Renal pelvis (tissue), 12 donors: ENCODE measurements at places on chromosomes 12 and 14. TPM values are rescaled to one million over a fixed set of nuclear protein-coding genes. Genes with fewer than 3 reads are reported as not detected.

DNA sequence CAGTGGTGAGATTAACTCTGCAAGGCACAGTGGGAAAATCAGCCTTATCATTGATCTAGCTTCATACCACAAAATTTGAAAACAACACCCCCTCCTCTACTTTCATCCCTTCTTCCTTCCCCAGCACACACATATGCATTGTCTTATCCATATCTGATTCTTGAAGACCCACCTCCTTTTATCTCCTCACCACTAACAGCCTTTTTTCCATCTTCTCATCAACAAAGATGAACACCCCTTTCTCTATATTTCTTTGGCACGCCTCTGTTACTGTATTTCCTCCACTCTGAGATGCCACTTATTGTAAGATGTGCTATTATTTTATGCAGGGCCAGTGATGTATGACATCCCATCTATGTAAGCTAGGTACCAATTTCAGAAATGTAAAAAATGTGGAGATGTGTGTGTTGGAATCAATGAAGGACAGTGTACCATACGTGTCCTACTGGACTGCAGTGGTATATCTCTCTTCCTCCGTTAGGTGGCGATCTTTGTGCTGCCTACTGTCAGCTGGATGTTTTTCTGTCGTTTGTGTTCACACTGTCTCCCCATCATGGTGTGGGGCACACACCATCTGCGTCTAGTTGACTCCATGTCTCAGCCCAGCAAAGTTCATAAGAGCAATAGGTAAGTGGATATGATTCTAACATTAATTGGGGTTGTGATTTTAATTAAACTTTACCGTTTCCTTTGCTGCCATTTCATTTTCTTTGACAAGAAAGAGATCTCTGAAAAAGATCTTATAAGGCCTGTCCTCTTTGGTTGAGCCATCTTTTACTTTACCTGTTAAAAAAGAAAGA lies 24.0 kb downstream of the CCDC38 start:
- DNase-seq: no peak

GRCh38 chr14:49947506-49947905 lies 54.6 kb downstream of the ARF6 start:
- DNase-seq: no peak

Gene ALDH1L2
- 1.2 TPM for polyA plus RNA-seq

Gene GPRC5D
- 1.3 TPM for polyA plus RNA-seq

DNA sequence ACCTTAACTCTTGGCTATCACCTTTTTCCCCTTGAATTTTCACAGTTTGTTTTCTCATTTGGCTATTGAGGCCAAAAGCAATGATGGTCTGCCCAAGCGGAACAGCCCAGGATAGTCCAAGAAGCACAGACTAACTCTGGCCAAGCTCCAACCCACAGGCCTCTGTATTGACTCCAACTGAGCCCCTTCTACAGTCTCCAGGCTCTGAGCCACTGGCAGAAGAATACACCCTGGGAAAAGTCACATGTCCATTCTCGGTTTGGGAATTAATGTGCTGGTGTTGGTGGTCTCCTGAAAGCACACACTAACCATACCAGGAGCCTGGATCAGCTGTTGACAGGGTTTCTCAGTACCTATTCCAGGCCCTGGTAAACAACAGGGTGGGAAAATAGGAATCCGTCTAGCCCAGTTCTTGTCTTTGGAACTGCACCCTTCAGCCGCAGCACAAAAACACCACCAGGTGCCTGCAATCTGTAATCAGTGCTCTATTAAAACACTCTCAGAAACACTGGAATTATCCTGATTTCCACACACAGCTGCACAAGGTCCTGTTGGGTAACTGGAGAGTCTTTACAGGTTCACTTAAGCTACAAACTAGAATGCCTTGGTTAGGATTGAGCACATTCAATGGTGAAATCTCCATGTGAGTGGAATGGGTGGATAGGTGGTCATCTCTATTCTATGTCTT lies 63.6 kb downstream of the STXBP6 start:
- no peak for DNase-seq

Gene TAS2R43
- 0.33 TPM for polyA plus RNA-seq

- no peak for DNase-seq
Observed at GRCh38 chr14:73610687-73611086, 1.6 kb upstream of the ACOT6 start.

GRCh38 chr14:88870777-88871176 lies 46.3 kb downstream of the TTC8 start:
- no peak for DNase-seq

Gene FOXN4
- polyA plus RNA-seq: 2.7 TPM

DNA sequence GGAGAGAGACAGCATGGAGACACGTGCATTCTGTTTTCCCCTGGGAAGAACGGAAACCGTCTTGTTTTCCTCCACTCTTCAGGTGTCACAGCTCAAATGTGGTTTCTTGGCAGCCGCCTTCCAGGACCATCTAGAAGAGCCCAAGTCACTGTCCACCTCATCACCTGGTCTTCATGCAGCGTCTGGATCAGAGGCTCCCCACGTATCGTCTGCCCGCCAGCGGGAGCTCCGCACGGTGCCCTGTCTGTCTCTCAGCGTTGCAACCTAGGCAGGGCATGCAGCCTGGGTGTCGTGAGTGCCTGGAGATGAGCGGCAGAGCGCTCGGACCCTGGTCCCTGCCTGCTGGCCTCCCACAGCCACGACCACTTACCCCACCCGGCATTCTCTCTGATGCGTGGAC lies 117.5 kb downstream of the PIWIL1 start:
- DNase-seq: no peak

DNA sequence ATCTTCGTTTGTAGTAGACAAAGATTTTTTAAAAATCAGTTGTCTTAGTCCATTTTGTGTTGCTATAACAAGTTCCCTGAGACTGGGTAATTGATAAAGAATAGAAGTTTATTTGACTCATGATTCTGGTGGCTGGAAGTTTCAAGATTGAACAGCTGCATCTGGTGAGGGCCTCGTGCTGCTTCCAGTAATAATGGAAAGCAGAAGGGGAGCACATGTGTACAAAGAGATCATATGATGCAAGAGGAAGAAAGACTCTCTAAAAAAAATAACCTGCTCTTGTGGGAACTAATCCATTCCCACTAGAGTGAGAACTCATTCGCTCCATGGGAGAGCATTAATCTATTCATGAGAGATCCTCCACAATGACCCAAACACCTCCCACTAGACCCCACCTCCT lies 24.8 kb downstream of the MUCL1 start:
- DNase-seq: no peak

Gene NOS1
- 0.71 TPM for polyA plus RNA-seq

Gene CLEC4D
- polyA plus RNA-seq: 0.70 TPM

DNA sequence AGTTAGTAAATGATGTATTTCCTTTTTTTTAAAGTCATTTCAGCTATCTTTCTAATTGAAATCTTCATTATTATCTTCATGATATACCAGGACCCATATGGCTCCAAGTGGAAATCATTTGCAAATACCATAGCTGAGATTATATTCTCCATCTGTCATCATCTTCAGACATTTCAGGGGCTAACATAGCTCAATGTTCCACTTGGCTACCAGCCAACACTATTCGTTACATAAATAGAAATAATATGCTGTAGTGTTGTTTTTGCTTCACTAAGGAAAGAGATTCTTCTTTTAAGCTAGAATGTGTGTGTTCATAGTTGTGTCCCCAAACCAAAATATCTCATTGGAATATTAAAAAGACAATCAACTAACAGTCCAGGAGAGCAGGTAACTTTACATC lies 225.1 kb downstream of the DIO2 start:
- no peak for DNase-seq

Gene RERG
- polyA plus RNA-seq: 31.1 TPM

Gene IGFBP6
- polyA plus RNA-seq: 17.6 TPM

DNA sequence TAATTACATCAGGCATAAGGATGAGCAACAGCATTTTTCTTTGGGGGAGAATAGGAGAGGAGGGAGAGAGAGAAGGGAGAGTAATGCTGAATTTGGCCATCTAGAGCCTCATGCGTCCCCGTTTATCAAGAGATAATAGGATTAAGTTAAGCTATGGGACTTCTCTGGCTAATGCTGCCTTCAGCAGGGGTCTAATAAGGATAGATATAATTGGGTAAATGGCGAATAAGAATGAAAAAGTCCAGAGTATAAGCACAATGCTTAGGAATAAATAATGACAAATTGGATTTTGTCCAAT lies 470.0 kb downstream of the EGLN3 start:
- no peak for DNase-seq

- no peak for DNase-seq
Observed at GRCh38 chr12:102800565-102800964, 116.5 kb downstream of the PAH start.

Gene PRB2
- polyA plus RNA-seq: not detected

Gene FAM186B
- 0.93 TPM for polyA plus RNA-seq

Gene DPPA3
- polyA plus RNA-seq: not detected

Gene LHX5
- polyA plus RNA-seq: not detected

Gene DAD1
- polyA plus RNA-seq: 251 TPM

- DNase-seq: no peak
Observed at GRCh38 chr12:106492857-106493256, 89.9 kb upstream of the RFX4 start.

Gene VRTN
- polyA plus RNA-seq: not detected

DNA sequence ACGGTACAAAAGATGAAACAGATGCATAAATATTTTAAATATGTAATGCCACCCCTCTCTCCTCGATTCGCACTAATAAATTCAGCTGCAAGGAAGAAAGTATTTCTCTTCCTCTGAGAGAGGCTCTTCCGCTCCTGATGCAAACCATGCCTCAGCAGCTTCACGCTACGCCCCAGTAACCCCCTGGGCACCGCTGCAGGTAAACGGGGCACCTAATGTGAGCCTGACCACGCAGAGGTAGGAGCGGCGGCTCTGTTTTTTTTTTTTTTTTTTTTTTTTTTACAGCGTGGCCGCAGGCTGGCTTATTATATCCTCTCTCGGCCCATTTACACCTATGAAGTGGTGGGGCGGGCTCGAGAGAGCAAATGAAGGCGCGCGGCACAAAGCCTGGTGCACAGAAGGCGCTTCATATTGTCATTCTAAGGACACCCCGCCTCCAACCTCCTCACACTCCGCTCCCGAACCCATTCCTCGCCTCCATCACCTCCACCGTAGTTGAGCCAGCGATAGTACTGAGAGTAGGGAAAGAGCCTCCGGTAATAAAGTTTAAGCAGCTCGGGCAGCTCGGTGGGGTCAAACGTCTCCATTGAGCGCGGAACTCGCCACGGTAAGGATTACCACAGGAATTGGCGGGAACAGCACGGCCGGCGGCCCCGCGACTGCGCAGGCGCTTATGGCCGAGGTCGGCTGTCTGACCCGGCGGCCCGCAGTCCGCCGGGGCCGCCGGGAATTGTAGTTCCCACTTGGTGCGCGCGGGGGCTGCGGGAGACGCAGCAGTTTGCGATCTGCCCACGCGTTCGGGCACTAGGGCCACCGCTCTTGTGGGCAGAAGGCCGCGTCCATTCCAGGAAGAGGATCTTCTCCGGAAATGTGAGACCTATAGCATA lies at the start of gene PRIM1:
TSS of gene PRIM1 (minus strand) at position 612 of the 887 bp plus-strand sequence. CDS start at position 587, 25 bp downstream.
- peak; percentile 77 for DNase-seq

DNA sequence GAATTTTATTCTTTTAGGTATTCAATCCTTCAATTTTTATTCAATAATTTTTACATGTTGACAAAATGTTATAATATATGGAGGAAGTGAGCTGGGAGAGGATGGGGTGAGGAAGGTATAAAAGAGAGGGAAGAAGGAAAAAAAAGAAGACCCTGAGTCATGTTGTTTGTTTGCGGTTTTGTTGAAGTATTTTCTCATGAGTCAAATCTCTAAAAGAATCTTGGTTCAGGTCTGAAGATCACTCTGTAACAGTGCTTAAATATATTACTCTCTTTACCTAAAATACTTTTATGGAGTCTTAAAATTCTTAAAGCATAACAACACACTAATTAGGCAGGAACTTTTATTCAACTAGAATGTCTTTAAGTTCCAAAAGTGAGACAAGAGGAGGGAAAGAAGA lies 489.6 kb upstream of the GARIN6 start:
- no peak for DNase-seq

Gene ZNF891
- polyA plus RNA-seq: 8.6 TPM

Gene DCAF4
- 16.6 TPM for polyA plus RNA-seq

Gene EMP1
- polyA plus RNA-seq: 99.3 TPM

- DNase-seq: no peak
Observed at GRCh38 chr14:64730061-64730440, 25.8 kb downstream of the PLEKHG3 start.

DNA sequence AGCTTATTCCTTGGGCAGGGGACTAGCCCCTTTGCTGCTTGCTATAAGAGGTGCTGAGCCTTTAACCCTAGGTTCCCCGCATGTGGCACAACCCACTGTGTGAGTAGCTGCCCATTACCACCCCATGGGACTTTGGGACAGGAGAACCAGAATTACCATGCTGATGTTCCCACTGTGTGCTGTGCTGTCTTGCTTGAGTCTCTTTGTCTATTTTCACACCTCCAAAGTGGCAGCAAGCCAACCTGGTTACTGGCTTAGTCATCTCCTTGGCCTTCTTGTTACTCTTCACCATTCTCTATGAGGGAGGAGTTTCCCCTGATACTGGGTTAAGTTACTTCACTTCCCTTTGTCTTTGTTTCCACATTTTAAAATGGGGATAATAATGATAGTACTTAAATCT lies 73.4 kb upstream of the ETV6 start:
- DNase-seq: no peak

Gene CDKN3
- 20.3 TPM for polyA plus RNA-seq

GRCh38 chr14:100539003-100539660 lies 48.1 kb downstream of the BEGAIN start:
- DNase-seq: no peak

GRCh38 chr14:65187421-65188049 lies 85.2 kb upstream of the MAX start:
- DNase-seq: no peak

DNA sequence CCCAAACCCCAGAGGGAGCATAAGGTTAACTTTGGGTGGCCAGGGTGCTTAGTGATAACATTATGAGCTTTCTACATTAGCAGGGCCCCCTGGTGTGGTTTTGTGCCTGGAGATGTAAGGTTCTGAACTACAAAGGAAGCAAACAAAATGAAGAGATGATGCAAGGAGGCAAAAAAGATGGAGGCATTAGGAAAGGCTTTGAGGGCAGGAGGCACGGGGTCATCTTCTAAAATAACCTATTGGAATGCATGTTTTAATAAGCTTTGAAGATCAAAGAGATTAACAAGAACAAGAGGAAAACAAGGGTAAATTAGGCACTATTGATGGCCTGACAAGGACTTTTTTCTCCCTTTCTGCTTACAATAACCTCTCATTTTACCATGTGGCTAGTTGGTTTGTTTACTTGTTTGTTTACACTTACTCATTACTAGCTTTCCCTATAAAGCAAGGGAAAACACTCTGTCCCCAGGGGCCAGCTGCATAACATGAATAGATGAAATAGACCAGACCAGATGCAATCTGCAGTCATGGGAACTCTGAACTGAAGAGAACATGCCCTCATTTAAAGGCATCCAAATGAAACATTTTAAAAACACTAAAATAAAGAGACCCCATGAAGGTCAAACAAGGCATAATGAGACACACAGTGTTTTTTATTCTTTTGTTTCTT lies 390.3 kb downstream of the DIO2 start:
- no peak for DNase-seq

- no peak for DNase-seq
Observed at GRCh38 chr14:101732118-101732517, 29.4 kb upstream of the PPP2R5C start.

Gene IL26
- polyA plus RNA-seq: not detected

DNA sequence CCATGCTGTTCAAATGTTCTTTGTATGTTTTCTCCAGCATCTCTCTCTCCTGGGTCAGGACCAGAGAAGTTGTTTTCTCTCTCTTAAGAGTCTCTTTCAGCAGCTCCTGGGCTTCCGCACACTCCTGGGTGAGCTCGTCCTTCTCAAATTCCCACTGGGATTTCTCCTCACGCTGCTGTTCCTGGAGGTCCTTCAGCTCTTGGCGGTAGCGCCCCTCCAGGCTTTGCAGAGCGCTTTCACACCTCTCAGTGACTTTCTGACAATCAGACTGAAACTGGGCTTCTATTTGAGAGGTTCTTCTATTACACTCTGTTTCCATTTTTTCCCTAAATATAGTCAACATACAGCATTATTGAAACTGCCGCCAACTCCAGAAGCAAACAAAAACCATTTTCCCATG lies 72.7 kb downstream of the NIN start:
- no peak for DNase-seq
